ENCODE measurements at places on chromosomes 1 and 21.

DNA sequence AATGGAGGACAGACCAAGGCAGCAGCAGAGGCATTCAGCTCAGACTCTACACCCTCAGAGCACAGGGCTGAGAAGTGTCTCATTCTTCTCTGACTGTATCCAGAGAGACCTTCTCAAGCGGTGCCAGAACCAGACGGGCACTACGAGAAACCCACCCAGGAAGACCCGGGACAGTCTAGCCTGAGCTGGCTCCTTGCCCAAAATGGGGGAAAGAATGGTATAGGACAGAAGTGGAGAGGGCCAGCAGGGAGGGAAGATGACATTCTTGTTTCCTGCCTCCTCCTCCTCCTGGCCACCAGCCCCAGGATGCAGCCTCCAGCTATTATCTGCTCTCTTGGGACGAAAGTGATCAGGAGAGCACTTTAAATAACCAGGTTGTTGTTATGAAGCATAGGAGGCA lies 22.6 kb upstream of the PRELP start:
- no peak for DNase-seq

DNA sequence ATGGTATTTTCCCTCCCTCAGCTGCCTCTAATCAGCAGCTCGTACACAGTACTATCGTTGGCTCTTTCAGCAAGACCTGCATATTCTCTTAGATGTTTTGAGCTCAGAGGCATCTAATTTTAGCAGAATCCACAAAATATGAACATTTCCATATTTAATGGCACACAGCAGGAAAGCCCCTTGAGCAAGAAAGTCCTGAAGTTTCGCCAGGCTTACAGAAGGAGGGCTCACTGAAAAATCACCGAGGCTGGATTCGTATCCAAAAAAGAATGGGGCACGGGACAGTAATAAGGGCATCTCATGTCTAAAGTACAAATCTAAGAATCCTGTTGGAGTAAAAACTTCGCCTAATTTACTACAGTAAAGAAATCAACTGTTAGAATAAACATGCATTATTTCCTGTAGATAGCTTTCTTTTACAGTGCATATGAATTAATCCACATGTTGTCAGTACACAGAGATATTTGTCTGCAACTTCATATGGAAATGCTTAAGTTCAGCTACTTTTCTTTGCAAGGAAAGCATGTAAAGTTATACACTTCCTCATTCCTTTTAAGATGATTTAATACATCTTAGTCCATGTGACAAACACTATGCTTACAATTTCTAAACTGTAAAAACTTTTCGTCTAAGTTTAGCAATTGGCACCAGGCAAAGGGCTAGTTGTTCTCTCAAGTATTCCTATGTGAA lies 1205.3 kb upstream of the ADGRL4 start:
- no peak for DNase-seq

GRCh38 chr1:203672346-203672745 lies 45.7 kb downstream of the ATP2B4 start:
- DNase-seq: peak; percentile 34

DNA sequence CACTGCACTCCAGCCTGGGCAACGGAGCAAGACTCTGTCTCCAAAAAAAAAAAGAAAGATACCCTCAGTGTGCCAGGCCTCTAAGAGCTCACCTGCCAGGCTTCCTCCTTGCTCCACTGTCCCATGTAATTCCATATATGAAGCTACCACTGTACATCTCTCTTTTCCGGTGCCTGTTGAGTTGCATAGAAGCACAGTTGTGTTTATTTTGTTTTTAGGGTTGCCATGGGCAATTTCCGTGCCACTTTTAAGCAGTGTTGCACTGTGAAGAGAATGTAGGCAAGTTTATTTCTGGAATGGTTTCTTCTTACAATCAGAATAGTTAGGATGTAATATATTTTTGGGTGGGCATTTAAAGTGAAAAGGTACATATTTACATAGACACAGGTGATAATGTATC lies 23.3 kb downstream of the MR1 start:
- peak; percentile 32 for DNase-seq

- peak; percentile 80 for DNase-seq
These were observed 10.6 kb upstream of the HLCS start for GRCh38 chr21:36976882-36977651.

GRCh38 chr1:67561704-67562113 lies 123.3 kb upstream of the GADD45A start:
- peak; percentile 89 for DNase-seq

GRCh38 chr21:32022146-32022545 lies 149.3 kb downstream of the HUNK start:
- no peak for DNase-seq

DNA sequence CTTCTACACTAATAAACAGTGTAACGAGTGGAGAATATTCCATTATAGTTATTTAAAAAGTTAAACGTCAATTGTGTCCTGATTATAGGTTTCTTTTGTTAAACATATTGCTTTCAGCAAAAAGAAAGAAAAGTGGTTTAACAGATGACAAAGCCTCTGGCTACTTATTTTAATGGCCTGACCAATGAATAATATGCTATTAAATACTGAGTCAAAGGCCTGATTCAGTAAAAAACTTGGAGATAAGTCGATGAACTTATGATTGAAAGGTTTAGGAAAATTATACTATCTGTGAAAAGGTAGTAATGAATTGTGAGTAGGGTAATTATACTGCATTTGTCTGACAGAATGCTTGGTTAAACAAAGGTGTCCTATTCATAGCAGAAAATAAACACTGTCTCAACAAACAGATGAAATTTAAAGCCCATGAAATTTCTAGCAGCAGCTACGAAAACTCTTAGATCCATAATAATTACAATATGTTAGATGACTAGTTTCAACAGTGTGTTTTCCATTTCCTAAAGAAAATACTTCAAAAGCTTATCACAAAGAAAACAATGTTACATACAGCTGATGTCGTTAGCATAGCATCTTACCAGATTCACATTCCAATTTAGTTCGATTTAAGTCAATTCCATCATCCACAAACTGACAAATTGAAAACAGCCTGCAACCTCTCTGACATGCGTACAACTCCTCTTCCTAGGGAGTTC lies 6.2 kb downstream of the TMEM59 start:
- peak; percentile 75 for DNase-seq

DNA sequence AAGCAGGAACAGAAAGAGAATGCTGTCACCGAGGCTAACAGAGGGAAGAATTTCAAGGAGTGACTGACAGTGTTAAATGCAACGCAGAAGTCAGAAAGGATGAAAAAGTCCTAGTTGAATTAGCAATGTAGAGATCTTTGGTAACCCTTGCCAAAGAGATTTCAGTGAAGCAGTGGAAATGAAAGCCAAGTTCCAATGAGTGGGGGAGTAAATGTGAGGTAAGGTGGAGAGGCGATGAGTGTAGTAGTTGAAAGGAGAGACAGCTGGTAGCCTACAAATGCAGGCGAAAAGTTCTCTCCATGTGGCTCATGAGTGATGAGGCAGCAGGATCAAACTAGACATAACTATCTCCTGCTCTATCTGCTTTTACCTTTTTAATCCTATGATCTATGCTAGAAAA lies 74.6 kb upstream of the IPO9 start:
- DNase-seq: no peak

- DNase-seq: no peak
These were observed 474.3 kb upstream of the TMPRSS15 start for GRCh38 chr21:18877917-18878316.

GRCh38 chr1:167658574-167659328 lies 28.7 kb downstream of the RCSD1 start:
- DNase-seq: no peak

- no peak for DNase-seq
These were observed 61.9 kb upstream of the COX20 start for GRCh38 chr1:244773513-244773912.

DNA sequence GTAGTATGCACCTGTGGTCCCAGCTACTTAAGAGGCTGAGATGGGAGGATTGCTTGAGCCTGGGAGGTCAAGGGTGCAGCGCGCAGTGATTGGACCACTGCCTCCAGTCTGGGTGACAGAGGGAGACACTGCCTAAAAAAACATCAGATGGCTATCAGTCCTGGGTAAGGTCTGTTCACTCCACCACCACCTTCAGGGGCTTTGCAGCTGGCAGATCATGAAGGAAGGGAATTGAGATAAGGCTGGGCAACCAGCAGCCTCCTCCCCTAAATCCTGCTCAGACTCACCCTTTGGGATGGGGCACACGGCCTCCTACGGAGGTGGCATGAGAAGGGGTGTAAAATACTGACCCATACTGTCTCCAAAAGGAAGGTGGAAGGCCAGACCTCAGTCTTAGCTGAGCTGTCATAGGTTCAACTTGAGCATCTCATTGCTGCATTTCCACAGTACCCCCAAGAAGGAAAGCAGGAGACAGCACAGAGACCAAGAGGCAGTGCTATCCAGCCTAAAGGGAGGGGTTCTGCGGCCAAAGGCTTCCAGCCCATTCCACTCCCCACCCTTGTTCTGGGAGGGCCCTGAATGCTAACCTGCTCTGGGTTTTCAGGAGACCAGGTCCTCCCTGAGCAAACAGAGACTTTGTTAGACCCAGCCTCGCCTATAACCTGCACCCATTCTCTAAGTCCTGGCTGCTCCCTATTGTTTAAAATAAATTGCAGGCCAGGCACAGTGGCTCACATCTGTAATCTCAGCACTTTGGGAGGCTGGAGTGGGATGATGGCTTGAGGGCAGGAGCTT lies 13.7 kb downstream of the SLC45A3 start:
- DNase-seq: no peak

- DNase-seq: no peak
These were observed 2.5 kb upstream of the LHX8 start for GRCh38 chr1:75131565-75132241.

GRCh38 chr1:206699626-206700025 lies 14.9 kb downstream of the MAPKAPK2 start:
- no peak for DNase-seq

DNA sequence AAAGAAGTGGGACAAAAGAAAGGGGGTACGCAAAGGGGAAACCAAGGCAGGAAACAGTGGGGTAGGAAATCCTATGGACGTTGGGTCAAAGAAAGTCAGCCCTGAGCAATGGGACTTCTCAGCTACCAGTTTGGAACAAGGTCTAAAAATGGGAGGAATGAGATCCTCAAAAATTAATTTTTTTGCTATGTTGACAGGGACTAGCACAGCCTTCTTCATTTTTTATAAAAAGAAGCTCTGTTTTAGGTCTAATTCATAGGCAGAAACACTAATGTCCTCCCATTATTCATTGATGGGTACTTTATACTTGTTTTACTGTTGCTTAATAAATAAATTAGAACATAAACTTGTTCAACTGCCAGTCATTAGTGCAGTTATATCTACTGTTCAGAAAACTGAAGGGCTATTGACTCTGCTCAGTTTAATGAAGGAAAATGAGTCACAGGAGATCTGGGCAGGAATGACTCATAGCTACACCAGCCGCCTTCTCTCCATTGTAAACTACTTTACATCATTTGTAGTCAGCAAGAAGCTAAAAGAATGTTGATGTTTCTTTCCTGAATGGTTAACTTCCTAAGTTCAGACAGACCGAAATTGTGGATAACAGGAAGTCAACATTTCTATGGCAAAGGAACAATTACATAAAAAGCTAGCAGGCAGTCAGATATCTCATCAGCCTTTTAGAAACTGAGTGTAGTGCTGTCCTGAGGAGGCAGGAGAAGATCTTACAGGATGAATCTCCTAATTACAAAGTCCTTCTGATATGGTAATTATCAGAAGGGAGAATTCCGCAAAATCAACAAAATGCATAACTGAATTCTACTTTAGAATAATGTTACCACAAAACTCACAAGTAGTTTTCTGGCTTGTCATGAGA lies 356.4 kb upstream of the PKN2 start:
- no peak for DNase-seq

DNA sequence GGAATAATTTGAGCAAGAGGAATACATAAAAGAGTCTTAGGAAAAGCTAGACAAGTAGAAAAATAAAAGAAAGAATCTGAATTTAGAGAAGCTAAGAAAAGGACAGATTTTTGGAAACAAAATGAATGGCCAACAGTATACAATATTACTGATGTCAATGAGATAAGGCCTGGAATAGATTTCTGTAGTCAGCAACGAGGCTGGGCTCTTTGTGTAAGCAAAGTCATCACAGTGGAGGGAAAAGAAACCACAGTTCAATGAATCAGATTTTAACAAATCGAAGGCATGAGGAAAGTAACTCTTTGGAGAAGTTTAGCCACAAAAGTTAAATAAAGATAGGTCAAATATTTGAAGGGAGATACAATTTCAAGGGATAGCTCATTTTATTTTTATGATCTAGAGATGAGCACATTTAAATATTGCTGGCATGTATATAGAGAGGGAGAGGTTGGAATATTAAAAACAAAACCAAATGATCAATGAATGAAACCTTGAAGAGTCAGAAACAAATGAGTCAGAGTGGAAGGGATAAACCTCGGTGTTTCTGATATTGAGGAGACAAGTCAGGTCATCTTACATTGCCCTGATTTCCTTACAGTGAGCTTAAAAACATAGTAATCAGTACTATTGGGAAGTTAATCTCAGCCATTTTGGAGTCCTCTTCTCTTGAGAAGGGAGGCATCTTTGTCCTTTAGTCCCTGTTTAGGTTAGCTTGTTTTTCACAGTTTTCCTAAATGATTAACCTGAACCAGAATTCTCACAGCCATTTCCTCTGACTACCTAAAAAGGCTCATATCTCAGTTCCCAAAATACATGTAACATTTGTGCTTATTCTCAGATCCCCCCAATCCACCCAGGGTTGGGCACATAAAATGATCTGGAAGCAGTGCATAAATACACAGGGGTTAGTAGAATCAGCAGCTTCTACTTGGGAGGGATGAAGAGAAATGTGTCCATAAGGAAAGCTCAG lies 620.0 kb upstream of the B3GALT2 start:
- no peak for DNase-seq

DNA sequence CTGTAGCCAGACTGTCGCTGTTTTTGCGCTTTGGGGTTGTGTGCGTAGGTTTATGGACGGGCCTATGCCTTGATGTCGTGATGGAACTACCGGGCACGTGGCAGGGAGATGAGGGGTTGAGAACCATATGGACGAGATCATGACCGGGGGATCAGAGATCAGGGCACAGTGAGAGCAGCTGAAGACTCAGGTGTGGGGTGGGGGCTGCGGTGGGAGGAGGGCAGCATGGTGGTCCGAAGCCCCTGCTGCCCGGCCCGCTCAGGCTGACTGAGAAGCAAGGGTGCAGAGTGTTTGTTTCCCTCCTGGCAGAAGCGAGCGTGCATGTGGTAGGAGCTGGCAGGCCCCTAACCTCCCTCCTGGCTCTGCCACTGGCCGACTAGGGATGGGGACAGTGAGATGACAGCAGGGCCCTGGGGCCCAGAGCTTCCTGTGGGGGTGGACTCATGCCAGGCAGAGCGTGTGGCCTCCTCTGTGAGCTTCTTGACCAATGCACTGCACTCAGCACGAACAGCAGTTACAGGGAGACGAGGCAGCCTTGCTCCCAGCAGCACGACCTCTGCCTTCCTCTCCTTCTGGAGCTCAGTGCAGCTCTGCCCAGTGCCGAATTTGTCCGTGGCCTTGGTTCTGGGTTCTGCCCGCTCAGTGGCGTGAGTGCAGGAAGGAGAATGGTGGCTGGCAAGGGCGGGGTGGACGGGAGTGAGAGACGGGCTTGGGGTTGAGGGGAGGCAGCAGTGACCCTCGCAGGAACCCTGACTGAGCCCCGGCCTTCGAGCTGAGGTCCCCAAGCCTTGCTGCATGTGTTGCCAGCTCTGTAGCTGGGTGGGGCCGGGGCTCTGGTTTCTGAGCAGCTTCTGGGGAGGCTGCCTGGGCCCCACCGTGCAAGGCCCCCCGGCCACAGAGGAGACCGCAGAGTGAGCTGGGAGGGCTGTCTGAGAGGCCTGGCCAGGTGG lies 22.2 kb upstream of the LRRC3 start:
- no peak for DNase-seq
